ENCODE measurements at places on chromosomes 4 and X. TPM values are rescaled to one million over a fixed set of nuclear protein-coding genes. Genes with fewer than 3 reads are reported as not detected.

Gene RNF212
- total RNA-seq: 1.7 TPM

Gene GAGE13
- not detected for total RNA-seq

Gene MTTP
- under 0.01 TPM for total RNA-seq

Gene OTUD5
- 34.5 TPM for total RNA-seq

Gene BEND4
- total RNA-seq: not detected

Gene NKX6-1
- total RNA-seq: not detected

Gene ZDHHC15
- total RNA-seq: 0.56 TPM

Gene CORIN
- total RNA-seq: 0.85 TPM

Gene TMEM271
- total RNA-seq: not detected
